ENCODE measurements at places on chromosomes 3 and 15.

GRCh38 chr3:131453533-131453932 is 49.2 kb downstream of the MRPL3 start:
- no peak for DNase-seq

- peak; percentile 67 for DNase-seq
Measured at GRCh38 chr3:14203521-14204079, 25.0 kb downstream of the LSM3 start.

DNA sequence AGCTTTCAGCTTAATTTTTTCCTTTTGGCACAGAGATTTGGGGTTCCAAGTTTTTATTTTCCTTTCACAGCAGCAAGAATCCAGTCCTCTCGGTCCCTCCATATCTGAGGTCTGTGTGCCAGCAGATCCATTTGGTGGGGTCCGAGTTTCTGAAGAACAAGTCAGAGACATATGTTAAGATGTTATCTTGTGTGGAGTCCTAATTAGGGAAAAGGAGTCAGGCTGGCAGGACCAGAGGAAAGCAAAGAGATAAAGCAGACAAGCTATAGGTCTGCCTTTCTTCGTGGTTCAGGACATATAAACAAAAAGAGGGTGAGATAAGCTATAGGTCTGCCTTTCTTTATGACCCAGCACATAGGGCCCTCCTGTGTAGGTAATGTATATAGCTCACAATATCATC is 54.9 kb downstream of the TMED3 start:
- no peak for DNase-seq

DNA sequence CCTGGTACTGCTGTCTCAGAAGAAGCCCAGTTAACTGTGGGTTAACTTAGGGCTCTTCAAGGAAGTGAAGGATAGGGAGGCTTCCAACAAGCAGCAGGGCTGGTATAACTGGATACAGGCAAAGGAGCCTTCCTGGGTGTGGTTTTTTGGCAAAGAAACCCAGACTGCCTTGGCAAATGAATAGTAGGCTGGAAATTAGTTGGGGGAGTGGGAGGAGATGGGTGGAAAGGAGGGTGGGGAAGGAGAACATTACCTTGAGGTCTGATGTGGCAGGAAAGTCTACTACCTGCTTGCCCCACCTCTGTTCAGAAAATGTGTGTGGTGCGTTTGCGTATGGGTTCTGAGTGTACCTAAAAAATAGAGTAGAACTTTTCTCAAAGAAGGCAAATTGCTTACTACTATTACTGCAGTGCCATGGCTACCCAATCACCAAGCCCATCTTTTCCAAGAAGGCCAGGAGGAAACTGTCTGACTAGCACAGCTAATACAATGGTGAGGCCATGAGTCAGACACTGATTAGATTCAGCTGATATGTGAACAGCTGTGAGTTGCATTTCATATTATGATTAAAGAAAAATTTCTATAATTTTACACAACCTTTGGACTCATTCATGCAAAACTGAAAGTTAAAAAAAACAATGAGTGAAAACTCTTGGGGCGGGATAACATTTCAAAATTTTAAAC is 55.2 kb downstream of the SPTSSB start:
- DNase-seq = no peak

DNA sequence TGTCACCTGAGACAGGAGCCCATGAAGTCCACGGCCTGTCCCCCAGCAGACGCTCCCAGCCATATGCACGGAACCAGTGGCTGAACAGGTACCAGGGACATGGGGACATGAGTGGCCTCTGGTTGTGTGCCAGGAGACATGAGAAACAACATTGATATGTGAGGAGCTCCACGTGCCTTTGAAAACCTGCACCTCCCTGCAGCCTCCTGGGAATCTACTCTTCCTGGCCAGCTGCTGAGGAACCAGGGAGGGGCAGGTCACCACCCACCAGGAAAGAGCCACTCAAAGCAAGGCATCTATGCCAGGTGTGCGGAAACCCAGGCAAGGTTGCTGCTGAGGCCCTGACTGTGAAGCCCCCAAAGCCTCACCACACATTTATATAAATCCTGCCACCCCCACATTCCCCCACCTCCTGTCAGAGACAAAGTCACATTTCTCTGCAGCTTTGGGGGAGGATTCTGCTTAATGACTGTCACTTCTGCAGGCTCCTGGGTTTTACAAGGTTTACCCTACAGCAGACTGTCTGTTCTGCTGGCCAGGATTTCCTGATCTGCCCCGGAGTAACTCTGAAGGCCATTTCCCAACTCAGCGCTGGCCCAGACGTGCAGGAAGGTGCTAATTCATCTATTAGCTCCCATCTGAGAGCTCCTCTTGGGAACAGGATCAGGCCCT is 110.8 kb downstream of the ADCY5 start:
- DNase-seq = no peak

DNA sequence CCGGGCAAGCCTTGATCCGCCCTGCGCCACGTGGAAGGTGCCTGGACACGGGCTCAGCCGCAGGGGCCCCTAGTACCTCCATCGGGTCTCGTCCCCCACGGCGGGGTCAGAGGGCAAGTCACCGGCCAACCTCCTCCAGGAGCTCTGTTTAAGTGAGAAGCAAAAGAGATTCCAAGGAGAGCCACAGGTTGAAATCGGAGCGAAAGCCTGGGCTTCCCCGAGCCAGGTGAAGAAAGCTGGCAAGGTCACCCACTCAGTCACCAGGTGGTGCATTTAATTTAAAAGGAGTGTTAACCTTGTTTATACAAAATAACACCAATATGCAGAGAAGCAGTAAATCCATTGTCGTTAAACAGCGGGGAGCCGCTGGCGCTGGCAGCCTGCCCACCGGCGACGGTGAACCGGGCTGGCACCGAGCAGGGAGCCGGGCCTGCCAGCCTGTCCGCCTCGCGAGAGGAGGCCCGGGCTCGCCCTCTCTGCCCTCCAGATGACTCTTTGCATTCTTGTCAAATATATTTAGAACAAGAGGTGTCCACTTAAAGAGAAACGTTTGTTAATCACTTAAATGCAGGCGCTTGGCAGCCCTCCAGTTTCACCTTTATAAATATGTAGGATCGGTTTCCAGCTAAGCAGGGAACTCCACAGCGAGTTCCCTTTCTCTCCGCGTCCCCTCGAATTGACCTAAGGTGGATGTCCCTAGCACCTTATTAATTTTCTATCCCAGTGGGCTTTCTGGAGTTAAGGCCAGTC is 277.3 kb upstream of the NR2F2 start:
- no peak for DNase-seq

DNA sequence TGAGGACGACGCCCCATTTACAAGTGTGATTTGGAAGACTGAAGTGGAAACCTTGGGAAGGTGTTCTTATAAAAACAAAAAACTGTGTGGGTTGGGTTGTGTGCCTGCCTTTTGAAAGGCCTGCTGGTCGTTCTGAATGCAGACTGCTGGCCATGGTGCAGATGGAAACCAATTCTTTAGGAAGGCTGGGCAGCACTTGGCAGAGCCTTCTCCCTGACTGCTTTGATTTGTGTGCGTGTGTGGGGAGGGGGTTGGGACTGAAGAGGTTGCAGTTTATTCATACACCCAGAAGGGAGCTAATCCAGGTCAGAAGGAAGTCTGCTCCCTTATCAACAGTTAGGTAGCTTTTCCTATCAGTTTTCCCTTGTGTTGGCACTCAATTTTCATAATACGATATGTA is 288.7 kb downstream of the SOX2 start:
- DNase-seq = no peak

- DNase-seq = no peak
Measured at GRCh38 chr3:45771166-45771775, 25.1 kb downstream of the SLC6A20 start.

DNA sequence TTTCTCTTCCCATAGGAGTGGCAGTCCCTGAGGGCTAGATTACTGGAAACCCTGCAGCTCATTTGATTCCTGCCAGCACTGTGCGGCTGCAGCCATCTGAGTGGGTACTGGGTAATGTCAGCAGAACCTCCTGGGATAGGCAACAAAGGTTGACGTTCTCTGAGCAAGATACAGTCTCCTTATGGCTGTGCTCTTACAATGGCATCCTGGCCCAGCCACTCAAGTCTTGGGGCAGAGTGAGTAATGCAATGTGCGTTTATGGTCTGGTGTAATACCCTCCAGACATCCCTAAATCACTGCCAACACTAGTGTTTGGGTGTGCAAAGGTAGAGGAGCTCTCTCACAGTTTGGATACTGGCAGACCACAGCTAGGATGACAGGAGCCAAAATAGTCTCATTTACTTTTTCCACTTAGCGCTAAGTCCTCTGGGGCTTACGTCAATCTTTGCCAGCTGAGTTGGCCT is 775.8 kb downstream of the ZNF385D start:
- DNase-seq = no peak

GRCh38 chr3:140349938-140350337 is 327.9 kb upstream of the TRIM42 start:
- no peak for DNase-seq

- no peak for DNase-seq
Measured at GRCh38 chr3:16913264-16913580, 28.5 kb downstream of the PLCL2 start.

DNA sequence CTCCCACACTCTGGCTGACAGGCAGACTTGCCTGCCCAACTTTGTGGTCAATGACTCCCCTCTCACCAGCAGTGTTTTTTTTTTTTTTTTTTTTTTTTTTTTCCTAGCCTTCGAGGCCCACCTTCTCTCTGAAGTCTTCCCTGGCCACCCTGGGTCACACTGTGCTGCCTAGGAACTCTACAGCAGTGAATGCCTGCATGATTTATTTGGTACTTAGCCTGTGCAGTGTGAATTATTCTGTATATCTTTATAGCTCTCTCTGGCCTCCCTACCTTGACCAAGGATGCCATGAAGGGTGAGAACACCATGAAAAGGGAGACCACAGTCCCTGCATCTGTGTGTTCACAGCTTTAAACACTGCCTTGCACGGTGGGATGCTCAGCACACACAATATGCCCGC is 141.6 kb downstream of the CLSTN2 start:
- no peak for DNase-seq

DNA sequence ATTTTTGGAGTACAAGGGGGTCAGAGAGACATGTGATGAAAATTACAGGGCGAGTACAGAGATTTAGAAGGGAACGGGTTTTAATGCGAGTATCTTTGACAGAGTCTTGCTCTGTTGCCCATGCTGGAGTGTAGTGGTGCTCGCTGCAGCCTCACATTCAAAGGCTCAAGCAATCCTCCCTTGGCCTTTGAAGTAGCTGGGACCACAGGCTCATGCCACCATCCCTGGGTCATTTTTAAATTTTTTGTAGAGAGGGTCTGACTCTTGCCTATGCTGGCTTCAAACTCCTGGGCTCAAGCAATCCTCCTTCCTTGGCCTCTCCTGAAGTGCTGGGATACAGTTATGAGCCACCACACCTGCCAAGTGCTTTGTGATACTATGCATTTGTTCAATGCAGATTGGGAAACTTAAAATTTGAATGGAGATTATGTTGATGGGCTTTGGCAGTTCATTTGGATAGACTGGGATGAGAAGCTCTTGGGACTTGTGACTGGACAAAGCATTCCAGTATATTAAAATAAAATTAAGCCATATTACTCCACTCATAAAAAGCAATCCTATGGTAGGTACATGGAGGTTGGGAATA is 4.0 kb upstream of the LMLN start:
- no peak for DNase-seq

DNA sequence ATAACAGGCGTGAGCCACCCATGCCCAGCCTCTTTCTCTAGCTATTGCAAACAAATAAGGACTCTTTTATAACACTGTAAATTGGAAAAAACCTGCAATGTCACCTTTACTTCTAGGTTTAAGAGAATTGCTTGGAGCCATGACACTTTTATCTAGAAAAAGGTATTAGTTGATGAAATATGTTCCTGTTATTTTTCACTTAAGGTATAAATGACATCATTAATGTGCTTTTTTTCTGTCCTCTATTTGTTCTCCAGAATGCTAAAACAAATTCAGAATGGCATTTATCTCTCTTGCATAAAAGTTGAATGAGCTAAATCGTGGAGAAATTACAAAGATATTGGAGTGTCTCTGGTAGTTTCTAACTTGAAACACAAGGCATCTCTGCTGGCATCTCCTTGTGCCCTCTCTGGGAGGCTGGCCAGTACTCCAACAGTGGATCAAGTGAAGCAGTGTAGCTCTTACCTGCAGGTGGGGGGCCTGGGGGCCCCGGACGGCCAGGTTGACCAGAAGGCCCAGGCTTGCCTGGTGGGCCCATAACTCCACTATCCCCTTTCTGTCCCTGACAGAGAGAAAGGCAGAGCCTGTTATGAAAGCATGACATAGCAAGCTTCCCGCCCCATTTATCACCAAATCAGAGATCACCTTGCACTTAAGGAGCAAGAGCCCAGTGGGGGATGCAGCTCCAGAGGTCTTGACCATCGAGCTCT is 38.6 kb downstream of the EAF1 start:
- no peak for DNase-seq

DNA sequence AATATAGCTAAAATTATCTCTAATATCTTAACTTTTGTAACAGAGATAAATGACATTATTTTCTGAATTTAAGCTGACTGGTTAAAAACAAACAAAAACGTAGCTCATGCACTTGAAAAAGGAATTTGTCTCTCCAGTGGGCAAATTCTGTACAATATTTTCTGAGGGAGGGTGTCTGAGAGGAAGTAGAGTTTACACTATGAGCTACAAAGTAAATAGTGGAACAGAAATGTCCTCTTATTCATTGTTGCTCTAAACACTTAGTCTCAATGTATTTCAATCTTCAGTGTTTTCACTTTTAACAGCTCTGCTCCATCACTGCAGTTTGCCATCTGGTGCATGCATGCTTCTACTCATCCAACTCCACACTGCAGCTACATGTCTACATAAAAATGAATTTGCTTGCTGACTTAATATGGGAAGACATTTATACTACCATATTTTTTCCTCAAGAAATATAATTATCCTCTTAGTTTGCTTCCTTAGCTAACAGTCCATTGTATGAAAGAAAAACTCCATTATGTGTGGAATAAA is 817.4 kb upstream of the LMCD1 start:
- DNase-seq = no peak

GRCh38 chr3:159185443-159186050 is 383.7 kb downstream of the MFSD1 start:
- DNase-seq = no peak

DNA sequence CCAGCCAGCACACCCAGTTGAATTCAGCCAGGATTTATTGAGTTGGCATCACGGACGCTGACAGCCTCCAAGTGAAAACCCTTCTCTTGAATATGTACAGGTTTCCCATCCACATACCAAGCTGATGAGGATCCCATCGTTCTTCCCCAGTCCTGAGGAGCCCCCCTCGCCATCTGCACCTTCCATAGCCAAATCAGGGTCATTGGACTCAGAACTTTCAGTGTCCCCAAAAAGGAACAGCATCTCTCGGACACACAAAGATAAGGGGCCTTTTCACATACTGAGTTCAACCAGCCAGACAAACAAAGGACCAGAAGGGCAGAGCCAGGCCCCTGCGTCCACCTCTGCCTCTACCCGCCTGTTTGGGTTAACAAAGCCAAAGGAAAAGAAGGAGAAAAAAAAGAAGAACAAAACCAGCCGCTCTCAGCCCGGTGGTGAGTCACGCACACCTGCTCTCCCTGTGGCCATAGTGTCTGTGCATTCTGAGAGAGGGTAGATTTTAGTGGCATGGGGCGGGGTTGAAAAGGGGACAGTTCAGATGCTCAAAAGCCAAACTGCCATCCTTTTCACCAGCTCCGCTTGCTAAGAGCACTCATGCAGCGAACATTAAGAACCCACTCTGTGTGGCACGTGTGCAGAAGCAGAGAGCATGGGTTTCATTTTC is 51.2 kb downstream of the KLHL25 start:
- DNase-seq = peak; percentile 31
